ENCODE measurements at places on chromosomes 4 and X. TPM values are rescaled to one million over a fixed set of nuclear protein-coding genes. Genes with fewer than 3 reads are reported as not detected.
A peak's percentile ranks its signal among the peaks of the same experiment; 100 is the strongest.

Gene PAGE5
- total RNA-seq = not detected

Gene TBX22
- not detected for total RNA-seq

Gene DCLK2
- 9.8 TPM for total RNA-seq

Gene CENPVL2
- not detected for total RNA-seq

Gene DMRTC1
- total RNA-seq = not detected

Gene TRIM60
- total RNA-seq = 0.90 TPM

Gene MAGEA11
- not detected for total RNA-seq

DNA sequence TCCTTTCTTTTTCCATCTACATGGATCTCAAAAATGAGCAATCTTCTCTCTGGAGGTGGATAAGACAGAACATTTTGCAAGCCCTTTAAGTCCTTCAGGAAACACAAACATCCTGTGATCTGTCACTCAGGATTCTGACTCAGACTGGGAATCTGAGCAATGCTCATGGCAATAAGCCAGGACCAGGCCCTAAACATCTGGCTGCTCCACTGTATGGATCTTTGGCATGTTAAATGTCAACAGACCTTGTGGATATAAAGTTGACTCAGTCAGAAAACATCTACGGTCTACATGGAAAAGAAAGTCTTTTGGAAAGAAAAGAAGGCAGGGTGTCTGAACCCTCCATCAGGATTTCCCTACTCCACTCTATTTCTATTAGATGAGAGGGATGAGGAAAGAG lies 17.8 kb upstream of the CHIC2 start:
- H3K36me3 ChIP-seq = no peaks in the 10 kb centered on the region
- no peaks in the 10 kb centered on the region for H3K4me1 ChIP-seq
- no peak overlapping the region for H3K27ac ChIP-seq
- no peaks in the 10 kb centered on the region for H3K27me3 ChIP-seq

DNA sequence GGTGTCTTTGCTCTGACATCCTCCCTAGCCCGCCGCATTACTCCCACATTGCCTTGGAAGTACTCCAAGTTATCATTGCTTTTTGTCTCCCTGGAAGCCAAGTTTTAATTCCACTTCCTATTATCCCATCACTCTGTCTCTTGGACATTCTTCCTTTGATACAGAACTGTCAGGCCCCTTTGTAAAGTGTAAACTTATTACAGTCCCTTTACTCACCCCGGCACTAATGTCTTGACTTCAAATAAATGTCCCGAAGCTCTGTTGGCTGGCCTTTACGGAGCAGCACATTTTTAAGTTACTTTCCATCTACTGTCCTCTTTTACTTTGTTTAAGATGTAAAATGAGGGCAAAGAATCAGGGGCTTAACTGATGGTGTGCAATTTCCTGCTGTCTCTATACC lies 223.5 kb upstream of the IGFBP7 start:
- no peak overlapping the region for H3K27ac ChIP-seq
- DNase-seq = no peak
- H3K36me3 ChIP-seq = no peaks in the 10 kb centered on the region
- no peaks in the 10 kb centered on the region for H3K27me3 ChIP-seq
- H3K4me3 ChIP-seq = no peak overlapping the region

DNA sequence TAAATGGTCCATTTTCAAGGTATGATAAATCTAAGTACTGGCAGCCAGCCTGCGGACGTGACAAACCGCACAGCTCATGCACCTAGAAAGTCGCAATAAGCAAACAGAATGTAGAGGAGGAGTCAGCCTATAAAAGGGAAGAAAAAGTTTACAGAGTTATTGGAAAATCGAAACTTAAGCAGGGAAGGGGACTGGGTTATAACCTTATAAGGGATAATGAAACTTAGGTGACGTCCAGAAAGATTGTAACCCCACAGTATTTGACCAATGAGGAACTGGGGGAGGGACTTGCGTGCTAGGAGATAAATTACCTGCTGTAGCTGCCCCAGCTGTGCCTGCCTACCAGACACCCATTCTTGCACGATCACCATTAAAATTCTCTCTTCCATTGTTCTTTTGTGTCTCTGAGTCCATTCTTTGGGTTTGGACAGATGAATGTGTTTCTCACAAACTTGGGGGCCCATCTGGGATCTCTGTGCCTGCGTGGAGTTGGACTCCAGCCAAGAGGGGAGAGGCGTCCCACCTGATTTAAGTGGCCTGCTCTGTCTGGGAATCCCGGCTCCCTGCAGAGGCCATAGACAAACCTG lies 61.0 kb downstream of the ZCCHC12 start:
- H3K4me3 ChIP-seq = no peak overlapping the region
- no peaks in the 10 kb centered on the region for H3K4me1 ChIP-seq
- H3K27ac ChIP-seq = no peak overlapping the region
- DNase-seq = no peak
- H3K36me3 ChIP-seq = no peaks in the 10 kb centered on the region
- no peaks in the 10 kb centered on the region for H3K27me3 ChIP-seq

DNA sequence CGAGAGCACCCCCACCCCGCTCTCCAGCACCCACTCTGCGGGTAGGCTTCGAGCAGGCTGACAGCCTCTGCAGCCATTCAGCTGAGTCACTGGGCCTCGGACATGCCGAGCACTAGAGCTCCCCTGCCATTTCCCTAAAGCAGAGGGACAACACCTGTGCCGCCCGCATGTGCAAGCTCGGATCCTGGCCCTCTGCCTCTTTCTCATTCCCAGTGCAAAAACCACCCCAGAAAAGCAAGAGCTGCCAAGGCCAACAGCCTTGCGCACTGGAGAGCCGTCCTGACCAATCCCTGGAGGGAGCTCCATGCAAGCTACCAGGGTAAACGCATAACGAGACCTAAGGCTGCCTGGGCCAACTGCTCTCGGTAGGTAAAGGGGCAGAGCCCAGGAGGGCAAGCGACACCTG lies 5.3 kb downstream of the HCFC1 start:
- peaks cover 27% of the 10 kb centered on the region for H3K36me3 ChIP-seq
- no peak for DNase-seq
- H3K4me3 ChIP-seq = no peak overlapping the region
- H3K4me1 ChIP-seq = peaks cover 33% of the 10 kb centered on the region
- H3K27me3 ChIP-seq = no peaks in the 10 kb centered on the region

- H3K27me3 ChIP-seq = no peaks in the 10 kb centered on the region
- no peaks in the 10 kb centered on the region for H3K36me3 ChIP-seq
- no peak overlapping the region for H3K4me3 ChIP-seq
- H3K27ac ChIP-seq = no peak overlapping the region
- no peaks in the 10 kb centered on the region for H3K4me1 ChIP-seq
Measured at GRCh38 chr4:69497886-69498395, 2.2 kb upstream of the UGT2B4 start.

DNA sequence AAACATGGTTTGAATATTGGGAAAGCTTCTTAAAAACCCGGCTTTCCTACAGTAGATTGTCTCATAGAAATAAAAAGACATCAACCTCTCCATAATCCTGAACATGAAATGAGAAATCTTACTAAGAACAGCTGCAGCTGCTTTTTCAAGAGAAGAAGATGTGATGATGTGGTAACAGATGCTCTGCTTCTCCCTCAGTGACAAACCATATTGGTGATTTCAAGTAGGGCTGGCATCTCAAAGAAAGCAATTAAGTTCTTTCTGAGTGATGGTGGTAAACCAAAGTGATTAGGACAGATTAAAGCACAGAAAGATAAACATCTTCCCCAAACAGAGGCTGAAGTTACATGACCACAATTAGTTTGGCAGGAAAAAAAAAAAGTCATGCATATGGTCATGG lies 1477.7 kb downstream of the RAPGEF2 start:
- DNase-seq = no peak
- no peaks in the 10 kb centered on the region for H3K36me3 ChIP-seq
- no peak overlapping the region for H3K27ac ChIP-seq

- peaks cover 14% of the 10 kb centered on the region for H3K4me1 ChIP-seq
- no peaks in the 10 kb centered on the region for H3K36me3 ChIP-seq
- H3K27ac ChIP-seq = no peak overlapping the region
- DNase-seq = no peak
- no peak overlapping the region for H3K4me3 ChIP-seq
Measured at GRCh38 chr4:183986291-183986970, 81.3 kb downstream of the STOX2 start.

DNA sequence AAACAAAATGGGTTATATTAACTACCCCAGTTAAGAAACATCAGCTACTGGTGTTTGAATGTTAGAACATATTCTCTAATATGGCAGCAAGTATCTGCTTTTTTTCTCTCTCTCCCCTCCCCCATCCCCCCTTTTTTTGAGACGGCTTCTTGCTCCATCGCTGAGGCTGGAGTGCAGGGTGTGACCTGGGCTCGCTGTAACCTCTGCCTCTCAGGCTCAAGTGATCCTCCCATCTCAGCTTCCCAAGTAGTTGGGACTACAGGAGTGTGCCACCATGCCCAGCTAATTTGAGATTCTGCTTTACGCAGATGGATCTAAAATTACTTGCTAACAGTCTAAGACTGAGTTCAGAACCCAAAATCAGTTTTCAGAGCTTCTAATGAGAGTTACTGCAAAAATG lies 101.9 kb downstream of the AFF1 start:
- no peak overlapping the region for H3K4me3 ChIP-seq
- peaks cover 99% of the 10 kb centered on the region for H3K4me1 ChIP-seq
- H3K27me3 ChIP-seq = no peaks in the 10 kb centered on the region
- H3K36me3 ChIP-seq = no peaks in the 10 kb centered on the region

DNA sequence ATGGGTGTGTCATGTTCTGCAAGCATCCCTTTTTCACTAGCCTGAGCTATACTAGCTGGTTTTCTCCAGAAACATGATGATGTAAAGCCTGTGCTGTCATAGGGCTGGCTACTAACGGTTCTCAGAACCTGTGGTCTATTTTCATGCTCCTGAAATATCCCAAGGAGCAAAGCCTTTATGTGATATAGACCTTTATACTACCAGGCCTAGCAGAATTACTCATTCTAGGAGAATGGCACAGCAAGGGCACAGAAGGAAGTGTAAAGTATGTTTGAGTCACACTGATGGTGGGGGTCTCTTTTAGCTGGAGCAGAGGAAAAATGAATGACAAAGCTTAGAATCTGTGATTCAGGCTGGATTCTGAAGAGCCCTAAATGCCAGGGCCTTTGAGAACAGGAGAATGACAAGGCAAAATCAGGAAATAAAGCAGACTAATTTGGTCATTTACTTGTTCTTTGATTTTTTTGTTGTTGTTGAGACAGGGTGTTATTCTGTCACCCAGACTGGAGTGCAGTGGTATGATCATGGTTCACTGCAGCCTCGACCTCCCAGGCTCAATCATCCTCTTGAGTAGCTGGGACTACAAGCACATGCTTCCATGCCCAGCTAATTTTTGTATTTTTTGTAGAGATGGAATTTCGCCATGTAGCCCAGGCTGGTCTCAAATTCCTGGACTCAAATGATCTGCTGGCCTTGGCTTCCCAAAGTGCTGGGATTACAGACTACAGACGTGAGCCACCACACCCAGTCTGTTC lies 11.8 kb downstream of the TCEAL1 start:
- H3K4me1 ChIP-seq = no peaks in the 10 kb centered on the region
- DNase-seq = no peak
- H3K36me3 ChIP-seq = no peaks in the 10 kb centered on the region
- H3K27ac ChIP-seq = no peak overlapping the region
- no peak overlapping the region for H3K4me3 ChIP-seq

DNA sequence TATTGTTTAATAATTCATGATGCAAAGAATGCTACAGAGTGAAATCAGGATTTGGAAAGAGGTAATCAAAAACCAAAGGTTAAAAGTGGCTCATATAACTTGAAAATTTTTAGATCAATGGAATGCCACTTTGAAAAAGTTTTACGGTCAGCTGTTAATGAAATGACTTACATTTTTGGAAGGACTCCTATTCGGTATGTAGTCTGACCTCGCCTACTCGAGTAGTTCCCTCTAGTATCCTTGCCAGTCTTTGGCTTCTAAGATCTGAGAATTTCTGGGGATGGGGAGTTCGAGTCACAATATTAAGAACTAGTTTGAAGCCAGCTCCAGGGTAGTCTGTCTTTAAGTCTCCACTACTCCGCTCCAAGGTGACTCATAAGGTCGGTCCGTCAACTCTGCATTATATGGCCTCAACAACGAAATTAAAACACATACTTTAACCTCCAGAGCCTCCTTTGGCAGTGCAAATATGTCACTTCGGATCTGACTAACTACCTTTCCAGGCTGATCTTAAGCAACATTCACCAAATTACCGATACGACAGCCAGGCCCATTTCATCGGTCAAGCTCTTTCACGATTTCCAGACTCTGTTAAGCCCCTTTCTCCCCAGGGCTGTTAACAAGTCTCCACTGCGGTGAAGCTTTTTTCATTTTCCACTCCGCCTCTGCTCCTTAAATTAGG lies 733 bp upstream of the NAA15 start:
- peak overlapping the region; percentile 96 for H3K4me3 ChIP-seq
- peak overlapping the region; percentile 94 for H3K27ac ChIP-seq
- no peak for DNase-seq
- no peaks in the 10 kb centered on the region for H3K4me1 ChIP-seq
- no peaks in the 10 kb centered on the region for H3K27me3 ChIP-seq

GRCh38 chr4:154595807-154596206 lies 5.3 kb upstream of the FGA start:
- no peaks in the 10 kb centered on the region for H3K4me1 ChIP-seq
- no peaks in the 10 kb centered on the region for H3K27me3 ChIP-seq
- no peak overlapping the region for H3K27ac ChIP-seq
- no peak for DNase-seq

- no peak overlapping the region for H3K27ac ChIP-seq
- no peak for DNase-seq
- no peaks in the 10 kb centered on the region for H3K36me3 ChIP-seq
- H3K4me3 ChIP-seq = no peak overlapping the region
- H3K27me3 ChIP-seq = no peaks in the 10 kb centered on the region
- no peaks in the 10 kb centered on the region for H3K4me1 ChIP-seq
Measured at GRCh38 chr4:108428923-108429322, 191.5 kb upstream of the RPL34 start.

- no peak overlapping the region for H3K4me3 ChIP-seq
- DNase-seq = no peak
- H3K36me3 ChIP-seq = no peaks in the 10 kb centered on the region
- H3K27ac ChIP-seq = no peak overlapping the region
Measured at GRCh38 chrX:52574416-52575275, 57.8 kb upstream of the XAGE1B start.

DNA sequence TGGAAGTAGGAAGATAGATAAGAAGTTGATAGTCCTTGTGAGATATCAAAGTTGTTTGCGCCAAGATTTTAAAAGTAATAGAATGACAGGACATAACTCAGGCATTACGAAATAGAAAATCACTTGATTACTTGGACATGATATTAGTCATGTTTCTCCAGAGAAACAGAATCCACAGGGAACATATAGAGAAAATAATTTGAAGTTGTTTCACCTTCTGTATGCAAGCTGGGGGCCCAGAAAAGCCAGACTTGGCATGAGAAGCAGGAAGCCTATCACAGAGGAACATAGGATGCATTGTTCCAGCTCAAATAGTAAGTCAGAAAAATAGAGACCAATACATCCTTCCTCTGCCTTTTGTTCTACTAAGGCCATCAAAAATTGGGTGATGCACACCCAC lies 715.9 kb downstream of the TECRL start:
- DNase-seq = no peak
- no peaks in the 10 kb centered on the region for H3K4me1 ChIP-seq
- no peak overlapping the region for H3K4me3 ChIP-seq
- H3K27ac ChIP-seq = no peak overlapping the region
- H3K27me3 ChIP-seq = no peaks in the 10 kb centered on the region
